Fibroblast of skin of abdomen (primary cell): ENCODE measurements at places on chromosomes 1 and 21.

- no peak for DNase-seq
Measured at GRCh38 chr1:83077411-83077810, 921.5 kb downstream of the TTLL7 start.

- DNase-seq, result no peak
Measured at GRCh38 chr1:233482388-233482787, 131.5 kb upstream of the KCNK1 start.

- DNase-seq, result no peak
Measured at GRCh38 chr1:116262995-116263385, 110.1 kb upstream of the ATP1A1 start.

GRCh38 chr1:91124290-91124985, 102.6 kb upstream of the ZNF644 start:
- no peak for DNase-seq

- no peak for DNase-seq
Measured at GRCh38 chr1:207277241-207277640, 44.2 kb upstream of the CD55 start.

GRCh38 chr1:205449750-205450443, 5.9 kb downstream of the BLACAT1 start:
- peak; percentile 51 for DNase-seq

DNA sequence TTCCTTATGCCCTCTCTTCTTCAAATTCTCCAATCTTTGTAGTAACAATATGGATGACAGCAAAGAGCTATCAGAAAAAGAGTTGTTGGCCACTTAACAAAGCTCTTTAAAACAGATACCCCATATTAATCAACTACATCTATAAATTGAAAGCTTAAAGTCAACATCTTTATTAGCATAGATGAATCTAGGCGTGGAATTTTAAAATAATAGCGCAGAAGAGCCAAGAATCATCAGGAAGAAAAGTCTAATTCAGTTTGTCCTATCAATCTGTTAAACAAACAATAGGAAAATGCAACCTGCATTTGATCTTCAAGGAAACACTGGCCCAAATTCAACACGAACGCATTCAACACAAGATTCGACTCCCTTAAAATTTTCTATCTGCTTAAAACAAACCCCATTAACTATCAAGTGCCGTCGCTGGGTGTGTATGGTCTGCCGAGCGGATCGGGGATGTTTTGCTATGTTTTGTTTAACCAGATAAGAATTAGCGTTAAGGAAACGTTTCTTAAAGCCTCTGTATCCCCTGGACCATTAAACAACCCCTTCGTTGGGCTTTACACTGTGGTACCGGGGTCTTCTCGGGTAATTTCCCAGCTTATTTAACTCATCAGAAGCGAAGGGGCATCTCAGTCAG, 1.0 kb downstream of the LYST start:
- DNase-seq, result no peak

DNA sequence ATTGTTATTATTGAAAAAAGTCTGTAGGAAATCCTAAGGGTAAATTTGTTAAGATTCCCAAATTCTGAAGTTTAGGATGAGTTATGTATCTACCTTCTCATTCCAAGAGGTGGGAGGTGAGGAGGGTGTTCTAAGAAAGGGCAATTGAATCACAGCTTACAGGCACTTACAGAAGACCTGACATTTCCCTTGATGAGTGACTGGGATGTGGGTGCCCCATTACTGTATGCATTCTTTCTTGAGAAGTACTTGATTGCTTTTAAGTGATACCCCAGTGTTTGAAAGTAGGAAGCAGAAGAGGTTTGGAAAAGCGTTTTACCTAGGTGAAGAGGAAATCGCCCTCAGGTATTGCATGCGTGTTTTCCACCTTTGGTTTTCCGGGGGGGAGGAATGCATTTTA, 87.0 kb upstream of the ADAR start:
- DNase-seq, result no peak

DNA sequence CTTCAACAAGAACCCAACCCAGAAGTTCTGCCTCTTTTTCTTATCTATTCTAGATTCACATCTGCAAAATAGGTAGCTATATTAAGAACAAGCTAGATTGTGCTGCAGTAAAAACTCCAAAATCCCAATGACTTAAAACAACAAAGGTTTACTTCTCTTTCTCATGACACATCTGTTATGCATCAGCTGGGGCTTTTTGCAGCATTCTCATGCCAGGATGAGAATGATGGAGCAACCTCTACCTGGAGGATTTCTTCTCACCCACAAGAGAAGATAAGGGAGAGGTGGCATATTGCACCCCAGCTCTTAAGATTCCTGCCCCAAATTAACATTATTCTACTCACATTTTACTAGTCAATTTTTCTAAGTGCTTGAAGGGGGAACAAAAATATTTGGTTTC, 152.3 kb upstream of the SPAG17 start:
- no peak for DNase-seq

GRCh38 chr1:3033040-3033789, 11.9 kb downstream of the ACTRT2 start:
- DNase-seq, result no peak

- DNase-seq, result peak; percentile 89
Measured at GRCh38 chr21:37849506-37850102, 66.7 kb downstream of the KCNJ6 start.

- DNase-seq, result no peak
Measured at GRCh38 chr1:246580497-246581370, 14.5 kb downstream of the CNST start.

- no peak for DNase-seq
Measured at GRCh38 chr1:5311147-5311546, 656.7 kb downstream of the AJAP1 start.

DNA sequence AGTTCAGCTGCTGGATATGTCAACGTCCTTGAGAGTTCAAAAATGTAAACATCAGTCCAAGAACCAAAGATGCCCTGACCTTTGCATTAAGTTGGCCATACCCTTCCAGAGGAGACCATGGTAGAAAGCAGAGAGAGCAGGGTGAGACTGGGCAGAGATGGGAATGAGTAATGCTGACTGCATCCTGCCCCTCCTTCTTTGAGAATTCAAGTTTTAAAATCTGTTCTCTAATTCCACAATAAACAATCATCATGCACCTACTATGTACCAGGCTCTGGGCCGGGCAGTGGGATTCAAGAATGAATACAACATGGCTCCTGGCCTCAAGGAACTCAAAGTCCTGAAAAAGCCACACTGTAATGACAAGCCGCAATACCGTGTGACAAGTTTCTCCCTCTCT, 3.9 kb upstream of the HAO2 start:
- DNase-seq, result no peak

GRCh38 chr1:20318971-20319370, 28.3 kb downstream of the VWA5B1 start:
- DNase-seq, result no peak

DNA sequence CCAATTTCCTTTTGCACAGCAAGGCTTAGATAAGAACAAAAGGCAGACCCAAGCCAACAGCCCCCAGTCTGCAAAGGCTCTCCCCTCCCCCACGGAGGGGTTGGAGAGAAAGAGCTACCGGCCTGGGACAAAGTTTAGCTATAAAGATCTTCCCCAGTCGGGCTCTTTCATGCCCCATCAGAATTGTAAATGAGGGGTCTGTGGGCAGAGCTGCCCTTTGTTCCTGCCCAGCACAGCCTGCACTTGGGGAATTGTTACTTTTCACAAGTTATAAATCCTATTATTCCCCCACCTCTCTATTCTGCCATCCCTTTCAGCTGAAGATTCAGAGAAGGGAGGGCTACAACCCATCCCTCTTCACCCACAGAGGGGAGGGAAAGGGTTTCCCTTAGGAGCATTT, 3.5 kb downstream of the MYCL start:
- no peak for DNase-seq

DNA sequence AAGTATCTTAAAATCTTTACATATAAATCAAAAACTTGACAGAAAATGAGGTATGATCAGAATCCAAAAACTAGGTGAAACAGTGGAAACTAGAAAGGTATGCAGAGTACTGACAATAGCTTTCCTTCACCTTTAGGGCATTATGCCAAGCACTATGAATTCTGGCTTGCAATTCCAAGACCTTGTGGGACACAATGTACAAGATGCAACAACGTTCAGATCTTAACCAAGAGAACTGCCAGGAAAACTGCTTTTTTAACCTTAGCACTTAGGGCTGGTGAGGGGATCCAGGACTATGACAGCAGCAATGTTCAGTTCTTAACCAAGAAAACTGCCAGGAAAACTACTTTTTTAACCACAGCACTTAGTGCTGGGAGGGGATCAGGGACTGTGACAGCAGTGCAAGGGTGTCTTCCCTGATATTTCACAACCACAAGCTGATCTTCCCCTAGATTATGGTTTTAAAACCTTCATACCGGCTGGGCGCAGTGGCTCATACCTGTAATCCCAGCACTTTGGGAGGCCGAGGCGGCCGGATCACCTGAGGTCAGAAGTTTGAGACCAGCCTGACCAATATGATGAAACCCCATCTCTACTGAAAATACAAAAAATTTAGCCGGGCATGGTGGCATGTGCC, 22.3 kb downstream of the FOXJ3 start:
- DNase-seq, result no peak

GRCh38 chr21:16427587-16428087, 697.9 kb downstream of the USP25 start:
- DNase-seq, result no peak

- DNase-seq, result no peak
Measured at GRCh38 chr1:156074661-156075060, 7.6 kb downstream of the MEX3A start.

DNA sequence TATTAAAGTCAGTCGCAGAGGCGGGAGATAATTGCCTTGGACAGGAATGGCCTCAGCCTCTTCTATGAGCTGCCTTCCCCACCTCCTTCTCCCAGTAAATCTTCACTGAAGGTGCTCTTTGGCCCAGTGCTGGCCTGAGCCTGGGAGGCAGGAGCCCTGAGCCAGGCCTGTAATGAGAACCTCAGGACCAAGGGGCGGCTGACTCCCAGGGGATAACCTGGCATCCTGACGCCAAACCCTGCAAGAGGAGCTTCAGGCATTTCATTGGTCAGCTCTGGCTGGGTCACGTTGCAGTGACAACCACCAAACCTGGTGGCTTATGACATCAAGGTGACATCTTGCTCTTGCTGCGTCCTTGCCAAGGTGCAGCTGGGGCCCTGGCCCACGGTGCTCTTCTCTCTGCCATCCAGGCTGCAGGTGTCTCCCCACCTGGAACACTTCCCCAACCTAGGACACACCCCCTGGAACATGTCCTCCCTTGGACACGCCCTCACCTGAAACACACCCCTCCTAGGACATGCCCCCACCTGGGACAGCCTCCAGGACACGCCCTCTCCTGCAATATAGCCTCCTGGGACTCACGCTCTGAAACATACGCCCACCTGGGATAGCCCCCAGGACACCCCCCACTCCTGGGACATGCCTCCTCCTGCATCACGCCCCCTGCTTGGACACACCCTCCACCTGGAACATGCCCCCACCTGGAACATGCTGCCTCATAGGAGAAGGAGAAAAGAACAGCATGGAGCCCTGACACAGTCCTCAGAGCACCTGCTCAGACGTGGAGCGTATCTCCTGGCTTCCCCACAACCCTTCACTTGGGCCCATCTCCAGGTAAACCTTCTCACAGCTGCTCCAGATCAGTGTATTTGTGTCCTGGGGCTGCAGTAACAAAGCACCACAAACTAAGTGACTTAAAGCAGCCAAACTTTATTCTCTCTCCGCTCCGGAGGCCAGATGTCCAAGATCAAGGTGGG, 333.6 kb downstream of the NPHP4 start:
- no peak for DNase-seq
